ENCODE measurements at places on chromosomes 1 and 21. TPM values are rescaled to one million over a fixed set of nuclear protein-coding genes. Genes with fewer than 3 reads are reported as not detected.

LTN1 gene
- total RNA-seq: 24.3 TPM

DNA sequence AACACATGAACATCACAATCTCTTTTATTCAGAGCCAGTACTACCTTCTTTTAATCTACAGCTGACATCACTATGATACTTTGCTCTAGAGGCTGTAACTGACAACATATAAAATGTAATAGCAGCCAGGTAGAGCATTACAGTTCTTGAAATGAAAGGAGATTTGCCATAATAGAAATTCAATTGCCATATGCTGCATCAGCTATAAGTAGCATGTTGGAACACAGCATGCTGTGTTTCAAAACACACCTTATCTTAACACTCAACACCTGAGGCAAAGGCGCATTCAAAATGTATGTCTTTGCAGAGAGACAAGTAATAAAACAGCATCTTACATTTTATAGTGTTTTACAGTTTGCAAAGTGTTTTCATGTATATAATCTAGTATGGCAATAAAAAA is 24.0 kb upstream of the KRTAP21-1 start:
- DNase-seq: no peak

DNA sequence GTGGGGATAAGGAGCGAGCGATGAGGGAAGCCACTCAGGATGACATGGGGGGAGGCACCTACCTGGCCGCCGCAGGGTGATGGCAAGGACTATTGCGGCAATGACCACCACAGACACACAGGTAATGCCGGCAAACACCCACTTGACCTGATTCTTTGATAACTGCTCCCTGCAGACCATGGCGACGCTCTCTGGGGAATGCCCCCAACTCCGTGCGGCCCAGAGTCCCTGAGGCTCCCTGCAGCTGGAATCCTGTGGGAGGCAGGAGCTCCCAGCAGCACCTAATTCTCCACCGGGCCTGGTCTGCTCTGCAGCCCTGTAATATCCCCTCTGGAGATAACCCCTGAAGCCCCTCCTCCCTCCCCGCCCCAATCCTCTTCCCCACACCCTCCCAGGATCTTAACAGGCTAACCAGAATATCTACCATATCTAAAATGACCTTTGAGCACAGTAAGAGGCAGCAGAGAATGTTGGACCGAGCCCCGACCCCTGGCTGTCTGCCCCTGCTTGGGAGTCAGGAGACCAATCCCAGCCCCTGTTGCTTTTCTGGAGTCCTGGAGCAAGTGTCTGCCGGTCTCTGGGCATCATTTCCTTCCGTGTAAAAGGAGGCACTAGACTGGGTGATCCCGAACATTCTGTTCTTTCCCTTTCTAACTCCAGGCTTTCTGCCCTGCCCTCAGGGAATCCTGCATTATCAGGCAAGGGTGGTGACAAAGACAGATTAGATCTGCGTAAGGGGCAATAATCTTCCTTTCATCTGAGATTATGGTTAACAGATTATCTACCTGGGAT is at the start of gene FAM151A:
FAM151A (minus strand) TSS at position 310 of the 792 bp plus-strand sequence; CDS start at position 180, 130 bp downstream.
- DNase-seq: no peak

GRCh38 chr1:1538989-1539309 is 1.5 kb downstream of the TMEM240 start:
- no peak for DNase-seq

ADAM30 gene
- total RNA-seq: not detected

GRCh38 chr1:189500778-189501177 is 976.9 kb downstream of the BRINP3 start:
- no peak for DNase-seq

FAM78B gene
- total RNA-seq: 0.11 TPM

- no peak for DNase-seq
These were observed 56.6 kb downstream of the ZNF281 start for GRCh38 chr1:200353232-200353631.

AADACL4 gene
- not detected for total RNA-seq
